T-helper 9 cell (primary cell): ENCODE measurements at places on chromosomes 3 and 15.

GRCh38 chr3:151944356-151944755 is 70.9 kb downstream of the SUCNR1 start:
- DNase-seq, result no peak

DNA sequence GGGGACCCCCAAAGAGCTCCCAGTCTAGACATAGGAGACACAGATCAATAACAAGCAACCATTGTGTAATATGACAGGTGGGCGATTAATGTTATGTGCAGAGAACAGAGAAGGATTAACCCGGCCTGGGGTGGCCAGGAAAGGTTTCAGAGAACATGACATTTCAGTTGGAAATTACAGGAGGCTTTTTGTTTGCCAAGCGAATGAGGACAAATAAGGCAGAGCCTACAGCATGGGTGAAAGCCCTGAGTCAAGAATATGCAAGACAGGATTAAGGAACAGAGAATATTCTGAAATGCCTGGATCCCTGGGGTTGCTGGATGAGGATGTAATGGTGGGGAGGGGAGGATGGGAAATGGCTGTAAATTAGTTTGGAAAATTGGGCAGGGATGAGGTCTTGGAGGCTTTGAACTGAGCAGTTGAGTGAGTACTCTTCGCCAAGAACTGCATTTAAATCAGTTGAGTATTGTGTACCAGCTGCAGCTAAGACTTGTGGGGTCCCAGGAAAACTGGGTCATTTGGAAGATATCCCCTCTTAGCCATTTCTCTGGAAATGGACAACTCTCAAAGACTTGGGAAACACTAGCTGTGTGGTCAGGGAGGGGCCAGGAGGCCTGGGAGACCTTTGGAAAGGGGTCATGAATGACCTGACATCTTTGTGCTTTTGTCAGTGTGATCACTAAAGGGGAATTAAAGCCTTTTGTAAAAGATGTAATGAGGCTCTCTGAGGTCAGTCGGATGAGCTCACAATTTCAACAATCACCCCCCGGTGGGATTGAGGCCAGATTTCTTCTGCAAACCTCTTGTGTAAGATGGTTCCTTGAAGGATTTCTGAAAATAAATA is 198.6 kb upstream of the NR2E3 start:
- DNase-seq, result no peak

DNA sequence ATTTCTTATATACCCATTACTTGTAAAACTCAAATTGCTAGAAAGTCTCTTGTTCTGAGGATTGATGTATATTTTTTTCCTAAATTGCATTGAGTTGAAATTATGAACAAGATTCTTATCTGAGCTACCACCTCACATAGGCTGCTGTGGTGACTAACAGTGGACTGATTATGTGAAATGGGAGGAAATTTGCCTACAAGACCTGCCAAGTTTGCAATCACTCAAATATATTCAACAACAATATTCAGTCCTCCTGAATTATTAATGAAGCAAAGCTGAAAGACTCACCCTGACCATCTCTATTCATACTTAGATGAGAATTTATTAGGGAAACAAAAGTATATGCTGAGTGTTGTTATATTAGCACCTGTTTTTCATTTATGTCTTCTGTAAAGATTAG is 412.6 kb upstream of the SEMA6D start:
- DNase-seq, result no peak

DNA sequence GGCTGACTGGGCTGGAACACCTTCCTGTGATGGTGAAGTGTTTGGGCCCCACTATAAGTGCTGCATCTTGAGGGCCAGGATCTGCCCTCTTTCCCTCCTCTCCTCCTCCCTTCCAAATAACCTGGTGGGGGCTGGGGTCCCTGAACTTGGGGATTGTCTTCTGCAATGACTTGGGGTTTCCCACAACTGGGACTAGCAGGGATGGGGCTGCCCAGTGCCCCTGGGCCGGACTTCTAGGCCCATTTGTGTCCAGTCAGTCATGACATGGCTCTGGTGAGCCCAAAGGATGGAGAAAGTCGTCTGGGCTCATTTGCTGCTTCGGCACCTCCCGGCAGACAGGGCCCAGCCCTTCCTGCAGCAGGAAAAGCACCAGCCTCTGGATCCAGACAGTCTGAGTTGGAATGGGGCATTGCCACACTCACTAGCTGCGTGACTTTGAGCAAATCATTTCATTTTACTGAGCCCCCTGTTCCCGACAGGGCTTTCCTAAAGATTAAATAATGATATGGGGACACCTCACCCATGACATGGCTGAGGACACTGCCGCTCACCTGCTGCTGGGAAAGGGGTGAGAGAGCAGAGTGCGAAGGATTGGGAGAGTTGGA is 113.2 kb downstream of the DNAJB8 start:
- no peak for DNase-seq

DNA sequence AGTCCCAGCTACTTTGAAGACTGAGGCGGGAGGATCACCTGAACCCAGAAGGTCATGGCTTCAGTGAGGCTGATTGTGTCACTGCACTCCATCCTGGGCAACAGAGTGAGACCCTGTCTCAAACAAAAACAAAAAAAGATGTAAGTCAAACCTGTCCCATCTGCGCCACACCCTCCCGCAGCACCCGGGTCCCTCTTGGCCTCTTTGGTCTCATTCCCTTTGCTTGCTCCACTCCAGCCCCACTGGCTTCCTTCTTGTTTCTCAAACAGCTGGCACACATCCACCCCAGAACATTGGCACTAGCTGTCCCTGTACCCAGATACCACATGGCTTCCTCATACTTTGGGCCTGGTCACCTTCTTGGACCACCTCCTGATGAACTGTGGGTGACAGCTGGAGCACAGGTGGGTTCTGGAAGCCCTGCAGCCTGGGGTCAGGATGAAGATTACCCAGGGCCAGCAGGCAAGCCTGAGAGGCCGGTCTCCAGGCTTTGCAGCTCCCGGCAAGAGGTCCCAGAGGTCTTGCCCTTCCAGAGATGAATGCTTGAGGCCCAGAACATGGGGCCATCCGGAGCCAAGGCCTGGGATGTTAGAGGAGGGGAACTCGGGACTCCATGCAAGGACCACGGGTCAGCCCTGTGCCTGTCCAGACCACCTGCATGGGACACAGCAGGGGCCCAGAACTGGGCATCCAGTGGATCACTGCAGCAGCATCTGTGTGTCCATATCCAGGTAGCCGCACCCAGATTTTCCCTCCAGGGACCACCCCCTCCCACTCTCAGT is 10.9 kb upstream of the GATA2 start:
- no peak for DNase-seq

DNA sequence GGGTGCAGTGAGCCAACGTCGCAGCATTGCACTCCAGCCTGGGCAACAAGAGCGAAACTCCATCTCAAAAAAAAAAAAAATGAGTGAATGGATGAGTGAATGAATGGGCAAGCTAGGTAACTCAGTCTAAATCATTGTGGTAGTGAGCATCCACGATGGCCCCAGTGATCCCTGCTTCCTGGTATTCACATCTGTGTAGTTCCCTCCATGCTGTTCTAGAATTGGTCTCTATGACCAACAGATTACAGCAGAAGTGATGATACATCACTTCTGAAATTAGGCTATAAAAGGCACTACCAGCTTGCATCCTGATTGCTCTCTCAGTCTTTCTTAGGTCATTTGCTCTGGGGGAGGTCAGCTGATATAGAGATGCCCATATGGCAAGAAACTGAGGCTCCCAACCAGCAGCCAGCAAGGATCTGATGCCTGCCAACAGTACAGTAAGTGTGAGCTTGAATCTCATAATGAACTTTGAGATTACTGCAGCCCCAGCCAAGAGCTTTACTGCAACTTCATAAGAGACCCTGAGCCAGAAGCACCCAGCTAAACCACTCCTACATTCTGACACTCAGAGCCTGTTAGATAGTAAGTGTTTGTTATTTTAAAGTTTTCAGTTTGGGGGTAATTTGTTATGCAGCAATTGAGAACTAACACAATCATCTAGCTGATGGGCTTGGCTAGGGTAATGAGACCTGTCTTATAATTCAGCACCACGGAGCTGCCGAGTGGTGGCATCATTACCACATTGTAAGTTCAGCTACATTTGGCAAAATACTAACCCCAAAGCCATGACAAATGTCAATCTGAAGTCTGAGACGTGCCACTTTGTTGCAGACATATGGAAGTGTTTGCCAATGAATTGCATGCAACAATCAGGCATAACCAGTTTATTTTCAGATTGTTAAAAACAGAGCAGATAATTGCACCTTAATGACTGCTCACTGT is 53.0 kb downstream of the KLHL6 start:
- no peak for DNase-seq

DNA sequence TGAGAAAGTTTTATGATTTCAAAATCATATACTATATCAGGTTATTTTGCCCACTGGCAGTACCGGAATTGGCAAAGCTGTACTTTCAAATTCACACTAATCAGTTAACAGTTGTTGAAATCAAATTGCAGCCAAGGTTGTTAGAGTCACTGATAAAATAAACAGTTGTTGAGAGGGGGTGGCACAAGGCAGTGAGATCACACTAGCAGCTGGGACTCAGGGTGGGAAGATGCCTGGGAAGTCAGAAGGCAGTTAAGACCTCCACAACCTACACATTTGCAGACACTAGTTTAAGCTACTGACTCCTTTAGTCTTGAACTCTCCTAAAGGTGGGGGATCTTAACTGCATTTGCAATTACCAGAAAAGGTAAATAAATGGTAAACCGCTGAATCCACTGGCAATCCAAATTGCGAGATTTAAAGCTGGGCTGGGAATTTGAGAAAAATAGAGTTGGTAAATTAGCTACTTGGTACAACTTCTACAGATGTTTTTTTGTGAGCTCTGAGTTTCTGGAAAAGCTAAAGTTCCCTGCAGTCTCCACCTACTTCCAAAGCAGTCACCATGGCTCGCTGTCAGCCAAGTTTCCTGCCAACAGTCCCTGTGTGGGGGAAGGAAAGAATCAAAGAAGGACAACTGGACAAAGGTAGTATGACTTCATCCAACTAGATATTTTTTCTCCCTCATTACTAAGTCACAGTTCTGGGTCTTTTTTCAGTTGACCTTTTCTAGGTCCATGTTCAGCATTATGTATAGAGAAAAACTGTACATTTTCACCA is 105.7 kb downstream of the ZNF385D start:
- no peak for DNase-seq

DNA sequence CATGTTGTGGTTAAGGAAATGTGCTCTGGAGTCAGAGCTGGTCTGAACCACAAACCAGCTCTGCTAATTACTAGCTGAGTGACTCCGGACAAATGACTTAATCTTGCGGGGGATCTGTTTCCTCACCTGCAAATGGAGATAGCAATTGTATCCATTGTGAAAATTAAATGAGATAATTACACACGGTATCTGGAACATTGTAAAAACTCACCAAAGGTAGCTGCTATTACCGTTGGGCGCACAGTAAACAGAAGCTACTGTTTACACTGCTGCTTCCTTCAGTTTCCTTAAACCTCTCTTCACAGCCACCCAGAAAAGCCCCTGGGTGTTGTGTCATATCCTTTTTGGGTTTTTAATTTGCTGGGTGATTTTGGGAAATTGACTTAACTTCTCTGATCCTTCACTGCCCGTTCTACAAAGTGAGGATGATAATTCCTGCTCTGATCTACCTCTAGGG is 107.8 kb downstream of the MEGF11 start:
- DNase-seq, result no peak

GRCh38 chr15:72538931-72539330 is 64.8 kb downstream of the ARIH1 start:
- no peak for DNase-seq

DNA sequence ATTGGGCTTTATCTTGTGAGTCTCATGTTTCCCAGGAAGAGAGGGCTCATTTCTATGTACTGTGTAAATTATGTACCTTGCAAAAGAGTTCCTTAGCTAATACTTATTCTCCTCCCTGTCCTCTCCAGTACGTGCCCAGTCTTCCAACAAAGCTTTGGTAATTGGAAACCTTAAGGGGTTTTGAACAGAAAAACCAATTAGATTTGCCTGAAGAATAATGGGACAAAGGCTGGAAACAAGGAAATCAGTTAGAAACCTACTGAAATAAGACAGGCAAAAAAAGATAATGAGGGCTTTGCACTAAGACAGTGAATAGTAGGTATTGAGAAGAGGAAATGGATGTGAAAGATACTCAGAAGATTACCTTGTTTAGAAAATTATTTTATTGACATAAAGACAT is 82.5 kb downstream of the SPRED1 start:
- DNase-seq, result no peak

- DNase-seq, result no peak
Observed at GRCh38 chr3:146464005-146464595, 5.3 kb downstream of the PLSCR2 start.

DNA sequence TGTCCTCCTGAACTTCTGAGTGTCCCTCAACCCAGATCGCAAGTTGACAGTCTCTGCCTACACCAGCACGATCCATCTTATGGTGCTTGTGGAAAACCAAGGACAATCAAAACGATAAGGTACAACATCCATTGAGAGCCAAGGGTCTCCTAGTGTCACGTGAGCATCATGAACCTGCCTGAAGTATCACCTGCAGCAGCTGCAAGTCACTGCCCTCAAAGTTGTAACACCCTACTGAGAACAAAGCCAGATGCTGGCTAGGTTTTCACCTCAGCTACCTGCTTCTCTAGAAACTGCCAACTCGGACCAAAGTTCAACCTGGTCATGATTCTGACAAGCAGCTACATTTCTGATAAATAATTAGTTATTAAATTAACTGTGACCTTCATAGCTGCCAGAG is 17.5 kb downstream of the C2CD4B start:
- DNase-seq, result no peak

DNA sequence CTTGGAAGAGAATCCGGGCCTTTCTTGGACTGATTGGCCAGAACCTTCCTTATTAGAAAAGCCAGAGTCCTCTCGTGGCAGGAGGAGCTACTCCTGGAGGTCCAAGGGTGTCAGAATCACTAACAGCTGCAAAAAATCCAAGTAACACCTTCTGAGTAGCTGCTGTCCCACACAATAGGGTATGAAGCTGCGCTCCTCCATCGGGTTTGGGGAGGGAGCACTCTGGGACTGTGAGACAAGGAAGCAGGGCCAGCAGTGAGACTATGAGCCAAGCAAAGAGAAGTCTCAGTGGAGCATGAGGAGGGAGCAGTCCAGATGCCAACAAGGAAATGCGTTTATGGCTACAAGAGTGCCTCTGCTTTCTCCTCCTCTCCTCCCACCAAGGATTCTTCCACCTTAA is 21.7 kb downstream of the SEMA3G start:
- DNase-seq, result no peak

DNA sequence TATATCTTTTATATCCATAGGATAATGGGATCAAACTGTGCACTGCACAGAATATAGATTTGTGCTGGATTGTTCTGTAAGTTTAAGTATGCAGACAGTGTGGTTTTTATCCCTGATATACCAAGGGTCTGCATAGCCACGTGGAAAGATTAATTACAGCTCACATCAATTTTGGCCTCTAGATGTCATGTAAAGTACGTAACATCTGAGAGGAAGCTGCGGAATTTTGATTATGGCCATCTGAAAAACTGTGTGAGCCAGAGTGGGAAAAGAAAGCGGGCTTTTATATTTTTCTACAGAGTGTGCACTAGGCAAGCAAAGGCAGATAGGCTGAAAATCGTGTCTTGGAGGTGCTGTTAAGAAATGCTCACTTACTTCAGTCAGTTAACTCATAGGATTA is 562.7 kb downstream of the GBE1 start:
- DNase-seq, result no peak
